ENCODE measurements at places on chromosomes 6 and 20. TPM values are rescaled to one million over a fixed set of nuclear protein-coding genes. Genes with fewer than 3 reads are reported as not detected.

GRCh38 chr6:134647861-134648260 lies 302.0 kb downstream of the ALDH8A1 start:
- no peak for DNase-seq

Gene PRKN
- 0.26 TPM for total RNA-seq

DNA sequence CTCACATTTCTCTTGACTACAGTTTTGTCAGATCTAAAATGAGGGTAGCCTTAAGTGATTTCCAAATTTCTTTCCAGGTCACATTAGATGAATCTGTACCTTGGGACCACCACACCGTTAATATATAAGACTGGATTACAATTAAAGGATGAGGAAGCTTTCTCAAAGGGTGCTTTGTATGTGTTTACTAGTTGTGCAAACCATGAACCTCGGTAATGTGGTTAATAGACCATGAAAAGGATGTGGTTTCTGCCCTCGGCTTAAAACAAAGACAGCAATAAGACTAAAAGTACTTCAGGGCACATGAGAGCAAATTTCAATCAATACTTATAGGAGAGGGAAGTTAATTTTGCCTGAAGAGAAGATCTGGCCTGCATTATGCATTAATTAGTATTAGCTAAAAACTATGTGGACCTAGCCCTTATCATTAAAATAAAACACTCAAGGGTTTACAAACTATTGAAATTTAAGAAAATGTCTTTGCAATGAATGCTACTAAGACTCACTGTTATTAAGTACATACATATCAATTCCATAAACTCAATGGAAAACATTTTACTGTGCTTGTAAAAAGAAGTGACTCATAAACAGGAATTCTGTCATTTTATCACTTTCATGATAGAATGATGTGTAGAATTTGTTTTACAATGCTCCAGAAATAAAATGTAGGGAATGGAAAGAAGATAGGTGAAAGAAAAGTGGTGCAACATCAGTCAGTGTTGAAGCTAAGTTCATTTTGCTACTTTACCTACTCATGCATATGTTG lies 936 bp upstream of the TMX4 start:
- no peak for DNase-seq

Gene EPPIN
- total RNA-seq = not detected

GRCh38 chr20:44461142-44461802 lies 14.4 kb upstream of the TTPAL start:
- DNase-seq = no peak

DNA sequence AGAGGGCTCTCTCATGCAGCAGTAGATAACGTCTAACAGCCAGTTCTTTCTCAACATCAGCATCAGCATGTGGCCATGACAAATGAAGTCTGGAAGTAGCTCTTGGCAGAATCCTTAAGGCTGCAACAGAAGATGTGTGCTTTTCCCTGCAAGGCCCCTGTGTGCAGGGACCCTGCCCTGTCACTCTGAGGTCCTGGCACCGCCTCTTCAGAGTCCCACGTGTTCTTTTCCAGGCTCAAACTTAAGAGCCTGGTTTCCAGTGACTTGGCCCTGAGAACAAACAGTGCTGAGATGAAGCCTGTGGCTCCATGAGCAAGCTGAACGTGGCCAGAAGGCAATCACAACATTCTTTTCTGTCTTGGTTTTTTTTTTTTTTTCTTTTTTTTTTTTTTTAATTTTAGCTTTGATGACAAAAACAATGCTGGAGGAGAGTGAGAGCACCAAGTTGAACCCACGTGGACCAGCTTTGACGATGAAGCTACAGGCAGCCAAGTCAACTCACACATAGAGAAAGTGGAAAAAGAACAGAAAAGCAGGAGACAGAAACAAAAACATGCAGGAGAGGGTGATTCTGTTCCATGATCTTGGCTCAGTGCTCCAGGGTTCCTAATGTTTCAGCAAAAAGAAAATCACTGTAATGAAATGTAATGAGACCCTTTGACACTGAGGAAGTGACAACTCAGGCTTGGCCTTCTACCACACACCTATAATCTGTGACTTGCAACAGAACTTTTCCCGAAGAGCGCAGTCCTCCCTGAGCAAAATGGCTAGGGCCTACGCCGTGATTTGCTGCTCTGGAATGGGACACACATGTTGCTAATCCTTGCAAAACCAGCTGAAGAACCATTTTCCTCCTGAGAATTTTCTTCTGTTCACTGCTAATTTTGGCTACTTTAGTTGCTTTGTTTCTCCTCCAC lies 86.1 kb downstream of the FOXC1 start:
- DNase-seq = no peak

- peak; percentile 66 for DNase-seq
These were observed 41.8 kb downstream of the BMP7 start for GRCh38 chr20:57224641-57225138.

Gene SLC17A3
- not detected for total RNA-seq

GRCh38 chr6:5246141-5247097 lies 14.3 kb downstream of the LYRM4 start:
- DNase-seq = no peak

DNA sequence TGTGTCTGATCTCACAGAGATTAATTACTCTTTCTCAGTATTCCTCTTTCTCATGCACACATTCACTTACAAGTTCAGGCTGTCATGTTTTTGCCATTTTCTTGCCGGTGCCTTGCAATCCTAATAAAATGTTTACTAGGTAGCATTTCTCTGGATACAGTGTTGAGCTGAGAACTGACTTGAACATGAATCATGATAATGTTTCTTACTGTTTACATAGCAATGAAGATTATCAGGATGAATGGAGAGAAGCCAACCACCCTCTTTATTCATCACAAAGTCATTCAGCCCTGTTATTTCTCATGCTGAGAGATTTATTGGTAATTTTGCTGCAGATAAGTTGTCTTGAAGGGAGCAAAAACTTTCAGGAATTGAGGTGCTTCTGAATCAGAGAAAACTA lies 185.5 kb upstream of the ECI2 start:
- no peak for DNase-seq

Gene HSPA12B
- 0.97 TPM for total RNA-seq

DNA sequence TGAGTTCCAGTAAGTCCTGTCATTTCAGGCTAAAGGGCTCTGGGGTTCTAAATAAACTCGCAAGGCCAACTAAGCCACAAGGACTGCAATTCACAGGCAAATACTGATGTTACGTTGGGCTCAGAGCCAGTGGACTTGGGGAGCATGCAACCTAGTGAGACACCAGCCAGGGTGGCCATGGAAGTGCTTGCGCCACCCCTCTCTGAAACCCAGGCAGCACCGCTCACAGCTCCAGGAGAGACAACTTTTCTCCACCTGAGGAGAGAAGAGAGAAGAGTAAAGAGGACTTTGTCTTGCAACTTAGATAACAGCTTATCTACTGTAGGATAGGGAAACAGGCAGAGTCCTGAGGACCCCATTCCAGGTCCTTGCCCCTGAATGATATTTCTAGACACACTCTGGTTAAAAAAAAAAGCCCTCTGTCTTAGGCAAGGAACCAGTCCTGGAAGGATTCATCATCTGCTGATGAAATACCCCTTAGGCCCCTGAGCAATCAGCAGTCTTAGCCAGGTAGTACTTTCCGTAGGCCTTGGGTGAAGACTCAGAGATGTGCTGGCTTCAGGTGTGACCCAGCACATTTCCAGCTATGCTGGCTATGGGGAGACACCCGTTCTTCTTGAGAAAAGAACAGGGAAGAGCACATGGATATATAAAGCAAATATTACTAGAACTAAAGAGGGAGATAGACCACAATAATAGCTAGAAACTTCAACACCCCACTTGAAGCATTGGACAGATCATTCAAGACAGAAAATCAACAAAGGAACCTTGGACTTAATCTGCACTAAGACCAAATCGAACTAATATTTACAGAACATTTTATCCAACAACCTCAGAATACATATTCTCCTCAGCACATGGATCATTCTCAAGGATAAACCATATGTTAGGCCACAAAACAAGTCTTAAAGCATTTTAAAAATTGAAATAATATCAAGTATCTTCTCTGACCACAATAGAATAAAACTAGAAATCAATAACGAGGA lies 31.5 kb upstream of the TBC1D32 start:
- DNase-seq = no peak

GRCh38 chr6:43668151-43669028 lies 19.2 kb downstream of the MRPS18A start:
- DNase-seq = peak; percentile 90

All from H7 (cell line).